ENCODE measurements at places on chromosomes 3 and 15.
A peak's percentile ranks its signal among the peaks of the same experiment; 100 is the strongest.

GRCh38 chr15:67124111-67124510, 58.7 kb downstream of the SMAD3 start:
- no peak for DNase-seq

DNA sequence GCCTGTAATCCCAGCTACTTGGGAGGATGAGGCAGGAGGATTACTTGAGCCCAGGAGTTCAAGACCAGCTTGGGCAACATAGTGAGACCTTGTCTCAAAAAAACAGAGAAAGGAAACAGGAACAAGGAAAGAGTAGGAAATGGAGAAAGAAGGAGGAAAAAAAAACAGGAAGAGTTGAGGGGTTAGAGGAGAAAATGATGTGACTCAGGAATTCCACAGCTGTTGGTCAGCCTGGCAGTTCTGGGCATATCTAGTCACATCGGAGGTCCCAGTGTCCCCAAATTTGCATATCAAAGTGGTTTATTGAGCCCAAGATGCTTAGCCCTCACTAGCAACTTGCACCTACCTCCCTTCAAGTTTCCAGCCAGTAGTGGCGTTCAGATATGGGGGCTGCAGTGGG, 18.8 kb upstream of the JMJD7 start:
- no peak for DNase-seq

DNA sequence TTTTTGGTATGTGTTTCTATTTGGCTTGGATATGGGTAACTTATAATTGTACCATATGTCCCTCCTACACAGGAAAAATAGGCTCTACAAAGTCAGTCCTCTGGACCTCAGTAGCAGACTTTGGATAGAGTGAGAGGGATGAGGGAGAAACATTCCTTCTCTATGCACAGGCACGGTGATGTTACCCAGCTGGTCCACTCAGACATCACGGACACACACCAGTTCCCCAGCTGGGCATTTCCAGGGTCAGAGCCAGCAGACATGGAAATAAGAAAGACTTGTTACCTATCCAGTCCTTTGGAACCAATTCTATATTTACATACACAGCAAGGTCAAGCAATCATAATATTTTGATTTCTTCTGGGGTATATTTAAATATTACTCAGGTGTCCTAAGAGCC, 433.1 kb upstream of the KCNMB2 start:
- DNase-seq: no peak

GRCh38 chr15:101086394-101087171, 165.3 kb downstream of the CHSY1 start:
- DNase-seq: no peak

DNA sequence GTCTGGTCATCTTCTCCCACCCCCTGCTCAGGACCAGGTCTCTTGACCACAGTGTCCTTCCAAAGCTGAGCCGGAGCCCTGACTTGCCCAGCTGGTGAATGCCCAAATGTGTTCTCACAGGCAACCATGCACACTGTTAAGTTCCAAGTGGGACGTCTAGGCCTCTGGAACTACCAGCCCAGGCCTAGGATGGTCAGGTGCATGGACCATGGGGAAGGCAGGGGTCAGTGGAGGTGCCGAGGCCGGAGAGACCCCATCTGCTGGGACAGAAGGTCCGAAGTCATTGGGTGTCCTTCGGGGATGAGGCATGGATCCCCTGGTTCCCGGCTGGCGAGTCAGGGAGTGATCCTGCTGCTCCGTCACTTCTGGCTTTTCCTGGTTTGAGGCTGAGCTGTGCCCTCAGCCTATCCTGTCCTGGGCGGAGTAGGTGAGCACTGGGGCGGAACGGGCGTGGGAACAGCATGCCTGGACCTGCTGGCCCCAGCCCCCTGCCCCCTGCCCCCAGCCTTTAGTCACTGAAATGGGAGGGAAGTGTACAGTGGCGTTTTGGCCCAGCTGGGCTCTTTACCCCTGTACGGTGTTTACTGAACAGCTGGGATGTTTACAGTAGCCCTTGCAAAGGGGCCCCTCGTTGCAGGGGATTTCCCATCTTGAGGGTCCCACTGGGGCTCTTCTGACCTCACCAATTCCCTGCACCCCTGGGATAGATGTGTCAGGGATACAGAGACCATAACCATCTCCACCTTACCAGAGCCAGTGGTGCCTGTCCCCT, 12.1 kb downstream of the SEMA3F start:
- no peak for DNase-seq

- DNase-seq: peak; percentile 78
Measured at GRCh38 chr3:60025096-60026050, 975.5 kb upstream of the CFAP20DC start.

DNA sequence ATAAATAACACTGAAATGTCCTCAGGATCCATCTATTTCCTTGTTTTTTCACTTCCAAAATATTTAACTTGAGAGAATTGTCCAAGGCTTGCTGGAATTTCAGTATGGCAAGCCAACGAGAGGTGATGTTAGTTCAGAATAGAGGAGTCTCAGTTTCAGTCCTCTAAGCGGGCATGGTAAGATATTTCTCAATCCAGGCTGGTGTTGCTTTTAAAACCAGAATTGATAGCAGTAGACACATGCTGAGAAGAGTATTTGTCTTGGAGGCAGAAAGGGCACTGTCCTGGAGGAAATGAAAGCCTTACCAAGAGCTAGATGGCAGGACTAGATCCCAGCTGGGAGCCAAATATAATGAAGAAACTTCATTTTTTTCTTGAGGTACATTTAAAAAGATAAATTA, 23.1 kb downstream of the PHLDB2 start:
- no peak for DNase-seq

DNA sequence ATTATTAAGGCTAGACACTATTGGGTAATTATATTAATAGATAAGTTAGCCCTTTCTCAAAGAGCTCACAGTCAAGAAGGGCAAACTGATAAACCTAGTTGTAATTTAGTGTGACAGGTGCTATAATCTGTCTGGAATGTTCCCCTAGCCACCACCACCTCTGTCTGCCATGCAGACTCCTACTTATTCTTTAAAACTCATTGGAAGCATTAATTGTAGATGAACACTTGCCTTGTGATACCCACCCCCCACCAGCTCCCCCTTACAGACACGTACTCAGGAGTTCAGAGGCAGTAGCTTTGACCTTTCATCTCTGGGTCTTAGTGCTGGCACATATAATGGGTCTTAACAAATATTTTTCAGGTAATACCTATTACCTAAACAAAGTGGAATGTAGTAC, 195.9 kb downstream of the TP63 start:
- no peak for DNase-seq

DNA sequence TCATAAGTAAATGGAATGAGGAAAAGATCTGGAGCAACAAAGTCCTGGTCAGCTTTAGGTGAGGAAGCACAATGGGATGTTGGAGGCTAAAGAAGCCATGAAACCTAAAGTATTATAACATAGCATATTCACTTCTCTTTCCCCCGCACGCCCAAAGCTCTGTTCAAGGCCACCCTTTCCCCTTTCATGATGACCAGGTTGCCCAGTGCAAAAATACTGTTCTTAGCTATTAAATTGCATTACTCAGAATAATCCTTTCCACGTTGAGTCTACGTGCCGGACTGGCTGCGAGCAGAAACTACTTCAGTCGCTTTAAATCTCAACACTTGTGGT, 589 bp upstream of the MAPKBP1 start:
- no peak for DNase-seq

- no peak for DNase-seq
Measured at GRCh38 chr15:68765602-68766368, 54.9 kb downstream of the ANP32A start.

DNA sequence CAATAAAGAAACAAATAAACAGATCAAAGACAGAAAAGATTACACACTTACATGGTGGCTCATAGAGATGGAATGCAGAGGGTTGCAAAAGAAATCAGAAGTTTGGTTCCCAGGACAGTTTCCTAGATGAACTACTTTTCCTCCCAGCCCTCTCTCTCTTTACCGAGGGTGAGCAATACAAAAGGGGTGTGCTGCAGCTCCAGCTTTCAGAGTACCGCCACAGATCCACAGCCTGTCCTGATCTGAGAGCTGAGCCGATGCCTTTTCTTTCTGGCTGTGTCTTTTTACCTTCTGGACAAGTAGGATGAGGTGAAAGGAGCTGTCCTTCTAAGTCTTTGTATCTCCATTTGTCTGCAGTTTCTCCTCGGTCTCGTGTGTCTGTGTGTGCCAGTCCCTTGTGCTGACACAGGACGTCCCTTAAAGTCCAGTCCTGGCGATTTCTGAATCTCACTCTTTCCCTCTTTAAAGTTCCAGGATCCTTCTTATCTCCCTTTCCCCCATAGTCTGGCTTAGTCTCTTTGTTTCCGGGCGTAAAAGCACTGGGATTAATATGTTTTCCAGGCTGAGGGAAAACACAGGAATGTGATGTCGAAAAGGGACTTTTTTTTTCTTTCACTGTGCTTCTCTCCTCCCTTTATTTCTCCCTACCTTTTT, 540 bp downstream of the CCDC80 start:
- DNase-seq: peak; percentile 93

GRCh38 chr15:70066447-70066846, 31.3 kb downstream of the TLE3 start:
- peak; percentile 12 for DNase-seq

GRCh38 chr15:89126009-89126408, 37.8 kb downstream of the ABHD2 start:
- no peak for DNase-seq

- DNase-seq: no peak
Measured at GRCh38 chr3:197006446-197006845, 23.2 kb downstream of the MELTF start.

DNA sequence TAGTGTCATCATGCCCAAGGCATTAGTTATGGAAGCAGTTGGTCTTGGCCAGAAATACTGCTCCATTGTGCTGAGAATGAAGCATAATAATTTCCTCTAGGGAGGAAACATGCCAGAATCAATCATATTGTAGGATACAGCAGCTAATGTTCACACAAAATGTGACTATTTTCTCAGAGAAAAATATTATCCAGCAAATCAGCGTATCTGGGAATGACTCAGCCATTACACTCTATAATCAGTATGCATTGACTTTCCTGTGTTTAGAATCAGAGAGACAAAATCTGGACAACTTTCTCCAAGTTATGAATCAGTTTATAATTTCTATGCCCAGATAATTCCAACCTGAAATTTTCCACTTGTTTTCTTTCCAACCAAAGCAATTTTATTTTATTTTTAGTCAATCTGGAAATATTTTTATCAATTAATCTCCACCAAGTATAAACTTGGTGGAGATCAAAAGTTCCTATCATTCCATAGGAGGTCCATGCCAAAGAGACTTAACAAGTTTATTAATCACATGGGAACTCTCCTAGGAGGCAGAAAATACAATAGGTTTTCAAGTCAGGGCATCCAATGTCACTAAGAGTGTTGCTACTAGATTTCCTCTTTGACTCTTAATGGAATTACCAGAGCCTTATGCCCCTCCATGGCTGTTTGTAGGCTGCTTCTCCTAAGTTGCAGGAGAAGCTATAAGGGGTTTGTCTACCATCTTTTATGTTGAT, 36.4 kb downstream of the SUCNR1 start:
- peak; percentile 42 for DNase-seq

GRCh38 chr3:189282741-189283140, 111.0 kb downstream of the TPRG1 start:
- DNase-seq: peak; percentile 22

DNA sequence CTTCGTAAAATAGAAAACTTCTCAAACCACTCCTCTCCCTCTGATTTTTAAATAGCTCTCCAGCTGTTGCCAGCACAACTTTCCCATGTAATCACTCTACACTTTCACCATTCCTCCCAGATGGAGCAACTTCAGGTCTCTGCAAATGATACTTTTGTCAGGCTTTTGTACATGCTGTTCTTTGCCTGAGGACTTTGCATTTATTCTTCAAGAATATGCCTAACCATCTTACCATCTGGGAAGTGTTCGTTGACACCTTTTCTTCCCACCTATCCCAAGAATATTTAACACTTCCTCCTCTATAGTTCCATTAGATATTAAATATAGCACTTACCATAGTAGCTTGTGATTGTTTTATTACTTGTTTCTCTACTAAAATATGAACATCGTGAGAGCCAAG, 703.7 kb downstream of the CADM2 start:
- DNase-seq: no peak

DNA sequence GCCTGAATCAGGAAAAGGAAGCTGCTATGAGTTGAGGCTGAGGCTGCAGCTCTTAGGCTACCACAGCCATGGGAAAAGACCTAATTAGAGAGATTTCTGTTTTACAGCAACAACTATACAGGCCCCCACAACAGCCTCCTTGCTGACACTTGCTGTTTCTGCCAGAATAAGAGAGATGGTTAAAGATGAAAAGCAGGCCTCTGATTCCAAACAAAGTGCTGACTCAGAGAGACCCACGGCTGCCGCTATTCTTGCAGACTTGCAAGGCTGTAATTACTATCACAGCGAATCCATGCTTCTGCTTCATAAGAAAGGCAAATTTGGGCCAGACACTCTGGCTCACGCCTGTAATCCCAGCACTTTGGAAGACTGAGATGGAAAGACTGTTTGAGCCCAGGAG, 41.8 kb downstream of the MCF2L2 start:
- DNase-seq: no peak

GRCh38 chr3:23263796-23264195, 60.7 kb downstream of the UBE2E2 start:
- peak; percentile 36 for DNase-seq

DNA sequence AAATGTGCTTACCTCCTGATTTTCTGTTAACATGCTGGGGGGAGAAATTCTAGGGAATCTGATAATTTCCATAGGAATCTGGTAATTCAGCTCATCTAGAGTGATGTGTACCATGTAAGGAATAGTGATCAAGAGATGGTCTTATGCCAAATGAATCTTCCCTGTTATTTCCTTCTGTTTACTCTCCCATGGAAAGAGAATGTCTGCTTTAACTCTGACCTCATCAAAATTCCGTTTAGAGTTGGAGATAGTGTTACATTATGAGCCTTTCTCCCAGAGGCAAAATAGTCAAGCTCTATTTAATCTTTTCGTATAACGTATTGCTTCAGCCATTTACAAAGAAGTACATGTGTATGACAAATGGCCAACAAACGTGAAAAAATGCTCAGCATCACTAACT, 76.6 kb downstream of the ARHGEF26 start:
- DNase-seq: no peak

GRCh38 chr15:33098094-33099058, 96.1 kb downstream of the FMN1 start:
- peak; percentile 82 for DNase-seq

- no peak for DNase-seq
Measured at GRCh38 chr3:154122552-154122911, 1.3 kb downstream of the ARHGEF26 start.

DNA sequence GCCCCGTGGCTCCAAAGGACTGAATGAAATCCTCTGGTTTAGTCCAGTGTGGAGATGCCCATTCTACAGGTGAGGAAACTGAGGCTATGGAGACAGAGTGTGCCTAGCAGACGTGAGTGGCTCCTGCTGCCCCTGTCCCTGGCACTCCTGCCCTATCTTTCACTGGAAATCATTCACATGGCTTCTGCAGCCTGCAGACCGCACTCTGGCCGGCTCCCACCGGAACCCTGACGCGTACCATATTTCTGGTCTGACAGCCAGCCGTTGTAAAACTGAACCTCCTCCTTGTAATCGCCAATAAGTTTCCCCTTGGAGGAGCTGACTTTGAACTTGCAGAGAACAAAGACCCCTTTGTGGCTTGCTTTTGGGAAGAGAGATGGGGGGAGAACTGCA, 136.5 kb downstream of the CHSY1 start:
- no peak for DNase-seq

GRCh38 chr15:71495398-71495780, 315.0 kb upstream of the NR2E3 start:
- no peak for DNase-seq

Measured in AG10803 (cell line).